ENCODE measurements at places on chromosomes 12 and 14.

DNA sequence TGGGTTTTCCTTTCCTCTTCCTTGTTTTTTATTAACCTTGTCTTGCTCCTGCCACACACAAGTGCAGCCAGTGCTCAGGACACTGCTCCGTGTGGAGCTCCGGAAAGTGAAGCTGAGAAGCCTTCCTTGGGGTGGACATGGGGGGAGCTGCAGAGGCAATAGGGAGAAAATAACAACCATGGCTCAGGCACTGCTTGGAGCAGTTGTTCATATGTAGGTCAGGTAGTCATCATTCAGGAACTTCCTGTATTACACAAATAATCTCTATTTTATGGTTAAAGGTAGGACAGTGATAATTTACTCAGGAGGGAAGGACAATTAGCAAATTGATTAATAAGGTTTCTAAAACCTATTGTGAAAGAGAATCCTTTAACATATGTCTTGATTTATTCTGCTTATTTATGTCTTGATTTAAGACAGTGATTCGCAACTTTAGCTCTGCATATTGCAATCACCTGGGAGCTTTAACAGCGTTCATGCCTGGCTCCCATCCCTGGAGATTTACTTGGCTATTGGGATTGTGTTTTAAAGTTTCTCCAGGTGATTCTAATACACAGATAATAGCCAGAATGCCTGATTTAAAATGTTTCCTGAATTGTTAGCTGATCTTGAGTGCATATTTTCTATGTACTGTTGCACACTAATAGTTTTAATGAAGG is 92.1 kb downstream of the ETV6 start:
- DNase-seq = no peak

- no peak for DNase-seq
Measured at GRCh38 chr12:63967358-63968145, 123.1 kb downstream of the SRGAP1 start.

DNA sequence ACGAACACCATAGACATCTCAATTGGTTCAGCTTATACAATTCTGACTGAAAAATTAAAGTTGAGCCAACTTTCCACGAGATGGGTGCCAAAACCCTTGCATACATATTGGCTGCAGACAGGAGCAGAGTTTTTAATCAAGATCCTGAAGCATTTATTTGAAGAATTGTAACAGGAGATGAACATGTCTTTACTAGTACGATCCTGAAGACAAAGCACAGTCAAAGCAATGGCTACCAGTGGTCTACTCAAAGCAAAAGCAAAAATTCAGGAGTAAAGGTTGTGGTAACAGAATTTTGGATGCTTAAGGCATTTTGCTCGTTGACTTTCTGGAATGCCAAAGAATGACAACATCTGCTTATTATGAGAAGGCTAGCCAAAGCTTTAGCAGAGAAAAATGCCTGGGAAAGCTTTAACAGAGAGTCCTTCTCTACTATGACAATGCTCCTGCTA is 20.7 kb downstream of the ZDHHC17 start:
- DNase-seq = no peak

DNA sequence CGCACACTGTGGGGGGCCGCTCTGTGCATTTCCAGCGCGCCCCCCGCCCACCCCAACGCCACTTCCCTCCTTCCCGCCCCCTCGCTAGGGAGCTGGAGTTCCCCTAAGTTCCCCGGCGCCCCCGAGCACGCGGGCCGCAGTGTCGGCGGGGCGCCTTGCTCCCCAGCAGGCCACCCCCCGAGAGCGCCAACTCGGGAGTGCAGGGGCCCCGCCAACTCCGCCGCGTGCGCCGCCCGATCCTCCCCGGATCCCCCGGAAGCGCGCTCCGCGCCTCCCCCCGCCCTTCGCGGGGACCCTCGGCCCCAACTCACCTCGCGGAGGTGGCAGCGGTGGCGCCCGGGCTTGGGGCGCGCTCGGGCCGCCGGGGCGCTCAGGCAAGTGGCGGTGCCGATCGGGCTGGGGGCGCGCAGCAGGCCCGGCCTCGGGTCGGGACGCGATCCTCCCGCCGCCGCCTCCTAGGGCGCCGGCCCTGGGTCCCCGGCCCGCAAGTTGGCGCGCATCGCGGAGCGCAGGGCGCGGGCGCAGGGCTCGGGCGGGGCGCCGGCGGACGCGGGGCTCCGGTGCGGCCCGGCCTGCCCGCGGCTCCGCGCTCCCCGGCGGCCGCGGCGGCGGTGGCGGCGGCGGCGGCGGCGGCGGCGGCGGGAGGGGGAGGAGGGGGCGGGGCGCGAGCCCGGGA is at the start of gene NCOR2:
TSS of gene NCOR2 (minus strand) at position 616 of the 676 bp plus-strand sequence. CDS start 72,361 bp downstream, outside the sequence.
- no peak for DNase-seq

- no peak for DNase-seq
Measured at GRCh38 chr14:29521526-29522137, 406.0 kb downstream of the PRKD1 start.

GRCh38 chr12:113408756-113409298 is 5.1 kb upstream of the SDS start:
- DNase-seq = no peak

- DNase-seq = no peak
Measured at GRCh38 chr14:100159865-100160533, 554 bp upstream of the DEGS2 start.

DNA sequence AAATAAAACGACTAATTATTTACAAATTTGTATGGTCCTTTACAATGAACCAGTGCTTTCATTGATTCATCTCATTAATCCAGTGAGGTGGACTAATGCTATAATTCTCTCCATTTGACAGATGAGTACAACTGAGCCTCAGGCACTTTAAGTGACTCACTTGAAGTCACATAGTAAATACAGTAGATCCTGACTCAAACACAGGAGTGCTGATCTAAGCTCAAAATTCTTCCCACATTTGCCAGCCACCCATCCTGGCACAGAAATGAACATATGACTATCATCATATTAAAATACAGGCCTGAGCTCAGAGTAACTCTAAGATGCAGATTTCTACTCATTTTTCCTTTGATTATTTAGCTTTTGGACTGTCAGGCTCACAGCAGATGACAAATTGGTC is 30.6 kb downstream of the SLC16A7 start:
- DNase-seq = no peak

DNA sequence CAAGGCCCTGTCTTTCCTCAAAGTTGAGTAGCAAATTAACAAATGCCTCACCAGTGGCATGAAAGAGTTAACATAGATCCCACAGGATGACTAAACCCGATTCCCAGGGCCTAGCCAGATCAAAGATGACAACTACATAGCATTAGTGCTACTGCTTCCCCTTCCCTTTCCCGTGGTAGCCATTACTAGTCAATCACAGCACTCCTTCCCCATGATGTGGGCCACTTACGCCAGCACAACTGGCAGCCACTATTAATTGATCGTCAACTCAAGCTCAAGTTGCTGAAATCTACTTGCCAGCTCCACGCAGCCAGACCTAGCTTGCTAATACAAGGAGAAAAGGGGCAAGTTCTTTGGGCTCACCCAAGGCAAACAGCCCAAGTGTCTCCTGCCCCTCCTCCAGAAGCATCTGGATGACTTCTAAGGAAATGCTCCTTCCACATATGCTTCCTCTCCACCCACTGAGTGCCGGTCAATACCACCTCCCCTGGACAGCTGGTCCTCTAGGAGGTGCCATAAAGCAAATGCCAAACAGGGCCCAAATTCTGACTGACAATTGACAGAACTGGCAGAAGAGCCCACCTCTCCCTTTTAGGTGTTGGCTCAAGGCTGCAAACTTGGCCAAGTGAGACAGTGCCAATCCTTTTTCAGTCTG is 72.6 kb downstream of the NUAK1 start:
- no peak for DNase-seq

GRCh38 chr12:6361834-6362233 is 13.5 kb downstream of the SCNN1A start:
- peak; percentile 88 for DNase-seq

- no peak for DNase-seq
Measured at GRCh38 chr12:49049566-49050224, 10.9 kb downstream of the KMT2D start.

- no peak for DNase-seq
Measured at GRCh38 chr12:25935355-25936144, 22.9 kb upstream of the RASSF8 start.

GRCh38 chr14:64726585-64726890 is 22.3 kb downstream of the PLEKHG3 start:
- no peak for DNase-seq

DNA sequence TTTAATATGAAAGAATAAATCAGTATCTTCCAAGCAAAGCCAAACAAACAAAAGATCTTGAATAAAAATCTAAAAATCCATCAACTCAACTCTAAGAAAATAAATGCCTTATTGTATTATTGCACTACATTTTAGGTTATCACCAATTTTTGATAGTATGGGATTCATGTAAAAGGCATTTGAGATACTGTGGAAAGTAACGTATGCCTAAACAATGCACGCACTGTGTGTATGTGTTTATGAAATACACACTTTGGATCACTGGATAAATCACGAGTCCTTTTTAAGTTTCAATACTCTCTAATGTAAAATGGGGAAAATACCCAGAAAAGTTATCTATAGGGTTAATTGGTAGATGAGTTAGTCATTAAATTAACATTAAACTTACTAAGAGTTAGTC is 17.7 kb downstream of the WBP11 start:
- no peak for DNase-seq

- DNase-seq = no peak
Measured at GRCh38 chr12:2779281-2779680, 15.5 kb upstream of the FKBP4 start.

DNA sequence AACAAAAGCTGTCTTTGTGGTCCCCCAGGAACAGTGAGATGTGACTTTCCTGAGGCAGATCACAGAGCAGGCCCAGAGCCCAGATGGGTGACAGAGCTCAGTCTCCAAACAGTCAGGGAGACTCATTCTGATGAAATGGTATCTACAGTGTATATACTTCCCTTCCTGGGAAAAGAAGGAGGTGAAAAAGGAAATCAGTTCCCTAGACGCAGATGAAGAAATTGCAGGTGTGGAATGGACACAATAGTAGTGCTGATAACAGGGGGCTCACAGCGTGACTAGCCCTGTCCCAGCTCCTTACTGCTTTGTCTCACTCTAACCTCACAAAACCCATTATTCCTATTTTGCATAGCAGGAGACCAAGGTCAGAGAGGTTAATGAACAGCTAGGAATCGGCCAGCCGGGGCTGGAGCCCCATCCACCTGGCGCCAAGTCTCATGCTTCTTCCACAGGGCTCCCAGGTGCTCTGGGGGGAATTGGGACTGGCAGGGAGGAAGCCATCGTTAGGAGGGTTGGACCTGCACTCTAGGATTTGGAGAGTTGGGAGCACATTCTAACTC is 11.9 kb downstream of the KCNH3 start:
- DNase-seq = no peak

DNA sequence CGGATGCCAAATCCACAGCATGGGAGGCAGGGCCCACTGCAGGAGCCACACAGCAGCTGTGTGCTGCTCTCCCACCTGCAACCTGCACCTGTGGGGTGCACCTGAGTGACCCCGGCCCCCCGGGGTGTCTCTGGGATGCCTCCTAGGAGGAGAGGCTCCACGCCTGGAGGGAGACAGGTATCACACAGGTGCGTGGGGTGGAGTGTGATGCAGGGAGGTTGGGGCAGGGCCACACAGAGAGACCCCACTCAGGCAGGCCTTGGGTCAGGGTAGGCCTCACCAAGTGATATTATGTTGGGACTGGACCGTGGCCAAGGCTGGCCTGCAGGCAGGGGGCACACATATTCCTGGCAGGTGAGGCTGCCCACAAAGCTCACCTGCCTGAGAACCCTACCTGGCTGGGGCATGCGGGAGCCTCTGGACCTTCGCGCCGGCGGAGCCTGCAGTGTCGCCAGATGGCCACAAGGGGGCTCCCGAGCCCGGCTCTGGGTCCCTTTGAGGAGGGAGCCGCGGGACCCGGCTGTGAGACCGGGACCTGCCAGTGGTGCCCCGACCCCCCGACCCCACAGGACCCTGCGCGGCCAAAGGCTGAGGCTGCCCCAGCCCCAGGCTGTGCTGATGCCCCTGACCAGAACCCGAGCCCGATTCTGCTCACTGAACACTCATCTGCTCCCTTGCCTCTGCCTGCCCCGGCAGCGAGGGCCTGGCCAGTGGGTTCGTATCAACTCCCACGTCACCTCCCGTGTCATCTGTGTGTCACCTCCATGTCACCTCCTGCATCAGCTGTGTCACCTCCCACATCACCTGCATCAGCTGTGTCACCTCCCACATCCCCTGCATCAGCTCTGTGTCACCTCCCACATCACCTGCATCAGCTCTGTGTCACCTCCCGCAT is 11.4 kb downstream of the TMEM121 start:
- peak; percentile 70 for DNase-seq

DNA sequence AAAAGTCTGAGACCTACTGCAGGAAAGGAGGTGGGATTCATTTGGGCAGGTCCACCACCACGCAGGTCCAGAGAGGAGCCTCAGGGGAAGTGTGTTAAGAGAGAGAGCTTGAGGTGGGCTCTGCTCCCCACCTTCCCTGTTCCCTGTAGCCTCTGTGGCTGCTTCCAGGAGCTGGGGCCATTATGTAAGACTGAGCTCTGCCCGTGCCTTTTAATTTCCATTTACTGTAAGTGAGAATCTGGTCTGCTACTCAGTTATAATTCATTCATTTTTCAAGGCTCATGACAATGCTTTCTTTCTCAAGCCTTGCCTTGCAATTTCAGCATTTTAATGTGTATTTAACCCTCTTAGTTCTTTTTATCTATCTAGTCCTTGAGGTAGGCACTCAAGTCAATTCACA is 8.3 kb downstream of the SLC4A8 start:
- no peak for DNase-seq

GRCh38 chr14:104686624-104687517 is 2.5 kb upstream of the INF2 start:
- no peak for DNase-seq

DNA sequence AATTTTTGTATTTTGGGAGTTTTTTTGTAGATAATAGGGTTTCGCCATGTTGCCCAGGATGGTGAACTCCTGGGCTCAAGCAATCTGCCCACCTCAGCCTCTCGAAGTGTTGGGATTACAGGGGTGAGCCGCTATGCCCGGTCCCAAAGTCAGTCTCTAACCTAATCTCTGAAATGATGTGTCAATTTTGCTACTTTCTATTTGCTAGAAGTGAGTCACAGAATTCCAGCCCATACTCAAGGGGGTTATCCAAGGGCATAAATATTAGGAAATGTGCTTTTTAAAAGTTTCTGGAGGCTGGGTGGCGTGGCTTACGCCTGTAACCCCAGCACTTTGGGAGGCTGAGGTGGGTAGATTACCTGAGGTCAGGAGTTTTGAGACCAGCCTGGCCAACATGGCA is 40.5 kb downstream of the RESF1 start:
- DNase-seq = no peak

GRCh38 chr12:89521364-89522223 is 3.0 kb downstream of the GALNT4 start:
- no peak for DNase-seq

- DNase-seq = no peak
Measured at GRCh38 chr12:74641694-74642093, 104.1 kb downstream of the ATXN7L3B start.

DNA sequence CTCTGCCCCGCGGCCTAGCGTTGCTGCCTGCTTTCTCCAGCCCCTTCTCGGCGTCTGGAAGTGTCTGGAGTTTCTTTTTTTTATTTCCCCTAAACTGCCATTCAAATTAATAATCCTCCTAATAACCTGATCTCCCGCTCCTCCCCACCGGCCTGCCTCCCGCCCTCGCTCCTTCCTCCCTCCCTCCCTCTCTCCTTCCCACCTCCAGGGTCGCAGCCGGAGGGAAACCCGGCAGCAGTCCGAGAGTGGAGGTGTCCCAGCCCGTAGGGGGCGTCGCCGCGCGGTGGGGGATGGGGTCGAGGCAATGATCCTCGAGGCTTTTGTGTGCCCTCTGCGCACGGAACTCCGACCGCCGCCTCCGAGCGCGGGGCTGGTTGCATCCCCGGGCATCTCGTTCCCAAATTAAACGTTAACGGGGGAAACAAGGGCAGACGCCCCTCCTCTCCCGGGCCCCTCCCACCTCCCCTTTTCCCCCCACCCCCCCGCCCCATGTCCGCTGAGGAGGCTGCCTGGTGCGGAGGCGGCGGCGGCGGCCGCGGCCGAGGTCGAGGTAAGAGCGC is 1.0 kb upstream of the SOCS2 start:
- DNase-seq = peak; percentile 85
